ENCODE measurements at places on chromosomes 3 and 15. TPM values are rescaled to one million over a fixed set of nuclear protein-coding genes. Genes with fewer than 3 reads are reported as not detected.

DNA sequence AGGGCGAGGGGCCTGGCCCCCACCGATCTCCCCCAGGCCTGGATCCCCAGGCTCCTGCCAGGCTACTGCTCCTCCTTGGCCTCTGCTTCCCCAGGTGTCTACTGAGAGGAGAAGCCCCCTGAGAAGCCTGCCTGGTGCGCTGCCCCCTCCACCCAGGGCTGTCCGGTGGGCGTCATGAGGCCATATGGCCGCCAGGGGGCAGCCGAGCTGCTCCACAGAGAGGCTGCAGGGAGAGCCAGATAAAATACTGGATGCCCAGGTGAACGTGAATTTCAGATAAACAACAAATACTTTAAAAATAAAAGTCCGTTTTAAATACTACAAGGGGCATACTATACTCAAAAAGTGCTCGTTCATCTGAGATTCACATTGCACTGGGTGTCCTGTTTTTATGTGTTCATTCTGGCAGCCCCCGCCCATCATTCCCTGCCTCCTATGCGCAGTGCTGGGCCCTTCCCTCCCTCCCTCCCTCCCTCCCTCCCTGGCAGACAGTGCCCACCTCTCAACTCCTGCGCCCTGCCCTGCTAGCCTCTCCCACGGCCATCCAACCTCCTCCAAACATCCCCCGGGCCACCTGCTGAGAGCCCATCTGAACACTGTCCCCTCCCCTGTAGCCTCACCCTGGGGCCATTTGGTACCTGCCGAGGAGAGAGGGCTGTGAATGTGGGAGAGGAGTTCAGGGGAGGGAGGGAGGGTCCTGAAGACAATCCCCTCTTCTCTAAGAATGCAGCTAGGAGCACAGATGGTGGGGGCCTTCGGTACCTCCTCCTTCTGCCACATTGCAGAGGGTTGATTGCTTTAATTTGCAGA, 29.6 kb downstream of the PSTPIP1 start:
- DNase-seq: no peak

- DNase-seq: no peak
Observed at GRCh38 chr15:38828031-38828532, 263.5 kb upstream of the RASGRP1 start.

- DNase-seq: no peak
Observed at GRCh38 chr3:145959457-145960088, 201.4 kb downstream of the PLOD2 start.

- no peak for DNase-seq
Observed at GRCh38 chr3:3907023-3907422, 107.8 kb downstream of the LRRN1 start.

DNA sequence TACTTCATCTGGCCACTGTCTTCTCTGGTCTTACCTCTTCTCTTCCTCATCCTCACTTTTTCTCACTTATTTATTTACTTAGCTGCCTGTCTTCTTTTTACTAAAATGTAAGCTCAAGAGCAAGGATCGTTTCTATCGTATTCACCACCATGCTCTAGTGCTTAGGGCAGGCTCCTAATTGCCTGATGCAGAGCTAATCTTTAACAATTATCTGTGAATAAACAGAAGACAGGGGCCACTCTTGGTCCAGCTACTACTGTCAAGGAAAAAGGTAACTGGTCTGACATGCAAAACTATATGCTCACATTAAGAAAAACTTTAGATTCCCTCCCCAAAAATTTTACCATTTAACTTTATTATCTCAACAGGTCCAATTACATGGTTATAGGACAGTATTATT, 17.5 kb downstream of the PIK3R4 start:
- DNase-seq: no peak

DNA sequence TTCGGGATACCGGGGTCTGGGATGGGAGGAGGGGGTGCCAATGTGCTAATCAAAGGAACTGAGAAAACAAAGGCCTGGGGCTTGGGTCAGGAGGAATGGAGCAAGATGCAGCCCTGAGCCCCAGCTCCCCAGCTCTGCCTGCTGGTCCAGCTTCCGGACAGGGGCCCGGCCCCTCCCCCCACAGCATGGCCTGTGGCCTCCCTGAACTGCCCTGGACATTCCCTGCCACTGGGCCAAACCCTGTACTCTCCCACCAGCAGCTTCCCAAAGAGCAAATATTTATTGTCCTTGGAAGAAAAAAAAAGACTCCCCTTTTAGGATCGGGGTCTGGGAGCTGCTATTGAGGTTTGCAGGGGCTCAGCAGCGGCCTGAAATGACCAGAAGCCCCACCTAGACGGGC, 5.7 kb upstream of the MYL3 start:
- DNase-seq: no peak

DNA sequence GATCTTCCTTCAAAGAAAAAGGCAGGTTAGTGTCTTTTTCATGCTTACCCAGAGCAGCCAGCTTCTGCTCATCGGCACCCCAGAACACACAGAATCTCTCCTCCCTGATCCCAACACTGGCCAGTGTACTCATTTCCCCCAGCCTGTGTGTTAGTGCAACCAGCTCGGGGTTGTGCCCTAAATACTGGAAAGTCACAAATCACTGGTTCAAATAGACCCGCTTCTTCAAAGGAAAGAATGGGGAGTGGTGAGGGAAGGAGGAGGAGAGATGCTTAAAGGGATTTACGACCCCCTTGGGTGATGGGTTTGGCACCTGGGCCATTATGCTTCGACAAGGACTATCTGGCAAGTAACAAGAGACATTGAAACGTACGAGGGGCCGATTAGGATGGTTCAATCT, 114.0 kb downstream of the FOXB1 start:
- no peak for DNase-seq

DNA sequence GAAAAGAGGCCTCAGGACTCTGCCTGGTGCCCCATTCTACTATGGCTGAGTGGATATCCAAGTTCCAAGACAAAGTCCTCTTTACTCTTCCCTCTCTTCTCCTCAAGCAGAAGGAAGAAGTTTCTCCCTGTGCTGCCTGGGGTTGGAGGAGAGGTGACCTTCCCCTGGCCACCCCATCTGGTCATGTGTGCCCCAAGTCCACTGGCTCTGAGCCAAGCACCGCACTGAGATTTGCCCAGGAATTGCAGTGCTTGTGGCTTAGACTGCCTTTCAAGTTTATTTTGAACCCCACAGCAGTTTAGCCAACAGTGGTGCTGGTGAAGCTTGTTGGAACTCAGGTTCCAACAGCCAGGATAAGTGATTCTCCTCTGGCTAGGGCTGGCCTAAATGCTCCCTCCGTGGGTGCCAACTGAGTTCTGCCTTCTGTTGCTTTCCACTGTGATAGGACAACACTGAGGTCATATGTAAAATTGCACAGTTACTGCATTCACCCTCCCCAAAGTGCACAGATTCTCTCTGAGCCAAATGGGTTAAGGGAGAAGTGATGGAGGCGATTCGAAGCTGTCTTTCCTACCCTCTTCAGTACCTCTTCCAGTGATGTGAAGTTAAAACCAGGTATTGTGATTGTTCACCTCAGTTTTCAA, 69.9 kb downstream of the TMCO5A start:
- no peak for DNase-seq

DNA sequence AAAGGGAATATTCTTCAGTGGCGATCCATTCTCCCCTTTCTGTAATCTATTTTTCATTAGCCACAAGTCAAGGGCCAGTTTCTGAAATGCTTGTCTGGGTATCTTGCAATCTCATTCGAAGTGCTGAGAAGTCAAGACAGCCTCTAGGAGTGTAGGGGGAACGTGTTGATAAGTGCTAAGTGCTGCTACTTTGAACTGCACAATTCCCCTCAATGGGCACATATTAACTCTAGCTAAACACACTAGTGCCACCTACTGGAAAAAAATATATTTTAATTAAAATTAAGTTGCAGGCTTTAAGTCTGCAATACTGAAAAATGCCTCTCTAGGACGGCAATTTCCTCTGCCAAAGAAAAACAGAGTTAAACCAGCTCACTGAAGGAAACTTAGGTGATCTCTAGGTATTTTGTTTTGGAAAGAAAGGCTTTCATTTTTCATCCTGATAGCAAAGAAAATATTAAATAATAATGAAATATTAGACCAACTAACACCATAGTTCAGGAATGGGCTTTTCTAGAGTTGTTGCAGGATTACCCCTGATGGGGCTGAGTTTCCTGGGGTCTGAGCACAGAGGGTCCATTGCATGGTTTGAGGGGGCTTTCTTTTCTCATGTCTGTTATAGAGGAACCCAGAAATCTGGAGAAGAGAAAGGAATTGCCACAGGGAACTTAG, 181.9 kb upstream of the KBTBD8 start:
- no peak for DNase-seq

Gene AGBL1
- total RNA-seq: not detected

Gene RARRES1
- total RNA-seq: 20.5 TPM

Gene SLC41A3
- 67.0 TPM for total RNA-seq

Gene CCDC13
- total RNA-seq: not detected

Gene KLF15
- 0.65 TPM for total RNA-seq

Gene ZNF501
- total RNA-seq: 3.9 TPM
